NCI-H2107 (cell line): ENCODE measurements at places on chromosomes 12 and 14.

- DNase-seq, result no peak
Measured at GRCh38 chr12:1173781-1174617, 183.0 kb downstream of the ERC1 start.

DNA sequence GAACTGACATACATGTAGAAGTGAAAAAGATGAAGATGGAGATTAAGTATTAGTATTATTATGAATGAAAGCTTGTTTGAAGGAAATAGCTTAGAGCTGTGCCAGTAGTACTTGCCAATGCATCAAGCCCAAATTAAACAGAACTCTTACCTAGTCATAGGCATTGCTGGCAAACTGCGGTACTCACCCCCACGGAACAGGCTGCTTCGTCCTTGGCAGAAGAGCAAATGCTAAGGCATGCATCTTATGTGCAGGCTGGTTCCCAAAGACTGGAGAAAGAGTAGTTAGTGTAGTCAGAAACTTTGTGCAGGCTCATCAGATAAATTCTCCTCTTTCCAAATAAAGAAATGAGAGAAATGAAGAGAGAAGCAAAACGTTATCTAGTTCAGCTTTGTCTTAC is 134.8 kb downstream of the CCDC59 start:
- DNase-seq, result no peak

- DNase-seq, result no peak
Measured at GRCh38 chr12:97386133-97386581, 76.4 kb upstream of the RMST start.

DNA sequence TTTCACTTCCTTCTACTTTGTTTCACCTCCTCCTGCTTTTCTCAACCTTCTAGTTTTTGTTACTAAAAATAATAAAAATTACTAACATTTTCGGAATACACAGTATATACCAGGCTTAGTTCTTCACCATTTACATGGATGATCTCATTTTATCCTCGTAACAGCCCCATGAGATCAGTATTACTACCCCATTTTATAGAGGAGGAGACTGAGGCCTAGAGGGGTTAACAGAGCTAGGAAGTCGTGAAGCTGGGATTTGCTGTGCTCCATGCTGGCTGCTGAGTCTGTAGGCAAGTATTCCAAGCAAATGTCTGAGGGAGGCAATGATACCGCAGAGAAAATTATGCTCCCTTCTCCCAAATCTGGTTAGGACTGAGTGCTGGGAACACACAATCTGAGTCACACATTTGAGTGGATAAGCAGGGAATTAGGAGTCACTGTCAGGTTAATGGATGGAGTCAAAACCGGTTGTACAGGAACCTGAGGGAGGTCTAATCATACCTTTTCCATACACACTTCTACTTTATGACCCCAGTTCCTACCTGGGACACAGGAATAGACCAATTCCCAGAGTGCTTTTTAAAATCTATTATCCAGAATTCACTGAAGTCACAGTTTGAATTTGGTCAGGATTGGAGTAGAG is 51.1 kb downstream of the ZFYVE26 start:
- no peak for DNase-seq

GRCh38 chr14:92579244-92579936 is 65.8 kb downstream of the RIN3 start:
- no peak for DNase-seq

GRCh38 chr12:110972866-110973265 is 52.5 kb upstream of the MYL2 start:
- no peak for DNase-seq

- no peak for DNase-seq
Measured at GRCh38 chr12:89234324-89235114, 117.8 kb downstream of the DUSP6 start.

DNA sequence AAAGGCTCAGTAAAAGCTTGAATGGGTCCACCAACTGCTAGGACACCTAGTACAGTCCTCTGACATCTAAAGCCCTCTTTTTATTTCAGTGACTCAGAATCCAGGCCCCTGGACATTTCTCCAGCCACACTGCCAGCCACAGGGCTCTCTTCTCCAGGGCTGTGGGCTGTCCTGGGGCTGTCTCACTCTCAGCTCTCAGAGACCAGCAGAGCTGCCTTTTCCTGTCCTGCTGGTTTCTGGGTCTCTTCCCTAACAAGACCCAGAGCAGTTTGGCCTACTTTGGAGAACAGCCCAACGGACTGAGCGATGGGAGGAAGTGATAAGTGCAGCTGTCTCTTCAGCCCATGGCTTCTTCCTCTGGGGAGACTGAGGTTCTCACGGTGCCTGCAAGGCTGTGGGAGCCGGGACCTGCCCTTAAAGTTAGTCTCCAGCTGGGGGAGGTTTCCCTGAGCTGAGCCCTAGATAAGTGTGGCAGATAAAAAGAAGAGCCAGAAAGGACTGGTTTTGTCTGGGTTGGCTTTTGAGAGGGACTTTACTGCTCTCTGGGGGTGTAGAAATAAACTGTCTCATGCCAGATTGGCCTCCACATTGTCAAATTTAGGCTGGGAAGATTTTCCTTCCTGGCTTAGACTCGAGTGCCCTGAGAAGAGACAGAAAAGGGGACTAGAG is 979.8 kb downstream of the VRK1 start:
- DNase-seq, result no peak

- no peak for DNase-seq
Measured at GRCh38 chr14:93332397-93332852, 411 bp downstream of the BTBD7 start.

DNA sequence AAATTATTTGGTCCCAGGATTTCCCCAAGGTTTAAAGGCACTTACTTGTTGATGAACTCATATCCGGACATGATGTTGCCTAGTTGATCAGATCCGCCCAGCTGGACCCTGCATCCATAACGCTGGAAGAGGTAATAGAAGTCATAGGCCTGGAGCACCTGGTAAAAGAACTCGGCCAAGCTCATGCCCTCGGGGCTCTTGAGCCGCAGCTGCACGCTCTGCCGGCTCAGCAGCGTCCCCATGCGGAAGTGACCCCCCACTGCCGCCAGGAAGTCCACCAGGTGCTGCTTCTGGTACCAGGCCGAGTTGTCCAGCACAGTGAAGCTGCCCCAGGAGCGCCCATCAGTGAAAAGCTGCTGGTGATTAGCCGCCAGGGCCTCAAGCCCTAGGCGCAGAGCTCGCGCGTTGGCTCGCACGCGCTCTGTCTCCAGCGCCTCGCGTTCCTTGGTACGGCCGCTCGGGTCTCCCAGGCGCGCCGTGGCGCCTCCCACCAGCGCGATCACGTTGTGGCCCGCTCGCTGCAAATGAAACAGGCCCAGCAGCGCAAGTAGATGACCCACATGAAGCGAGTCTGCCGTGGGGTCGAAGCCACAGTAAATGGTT is 545 bp downstream of the YARS2 start:
- no peak for DNase-seq

DNA sequence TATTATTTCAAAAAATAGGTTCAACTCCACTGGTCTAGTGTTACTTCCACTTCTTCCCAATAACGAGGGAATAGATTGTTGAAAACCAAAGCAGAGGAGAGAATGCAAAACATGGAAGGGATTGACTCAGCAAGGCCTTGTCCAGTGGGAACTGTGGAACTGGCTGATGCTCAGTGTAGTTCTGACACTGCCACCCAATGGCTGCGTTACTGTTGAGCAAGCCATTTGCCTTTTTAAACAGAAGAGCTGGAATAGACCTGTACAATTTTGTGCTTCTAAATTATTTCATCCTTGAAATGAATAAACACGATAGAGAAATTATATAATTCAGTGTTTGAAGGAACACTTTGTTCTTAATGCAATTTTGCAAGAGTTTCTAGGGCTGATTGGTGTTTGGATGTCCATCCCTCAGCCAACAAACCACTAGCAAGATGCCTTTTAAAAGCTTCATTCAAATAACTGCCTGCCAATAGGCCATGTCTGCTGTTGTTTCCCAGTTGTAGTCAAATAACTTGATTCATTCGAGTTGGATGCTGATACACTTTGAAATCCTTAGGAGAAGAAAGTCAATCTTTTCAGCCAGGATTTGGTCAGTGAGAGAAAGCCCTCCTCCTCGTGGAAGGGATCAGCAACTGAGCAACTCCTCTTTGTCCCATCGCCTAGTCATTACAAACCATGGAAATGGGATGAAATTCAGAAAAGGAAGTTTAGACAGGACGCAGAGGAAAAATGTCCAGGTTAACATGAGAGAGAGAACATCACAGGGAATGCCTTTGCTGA is 7.3 kb upstream of the MGP start:
- DNase-seq, result no peak

DNA sequence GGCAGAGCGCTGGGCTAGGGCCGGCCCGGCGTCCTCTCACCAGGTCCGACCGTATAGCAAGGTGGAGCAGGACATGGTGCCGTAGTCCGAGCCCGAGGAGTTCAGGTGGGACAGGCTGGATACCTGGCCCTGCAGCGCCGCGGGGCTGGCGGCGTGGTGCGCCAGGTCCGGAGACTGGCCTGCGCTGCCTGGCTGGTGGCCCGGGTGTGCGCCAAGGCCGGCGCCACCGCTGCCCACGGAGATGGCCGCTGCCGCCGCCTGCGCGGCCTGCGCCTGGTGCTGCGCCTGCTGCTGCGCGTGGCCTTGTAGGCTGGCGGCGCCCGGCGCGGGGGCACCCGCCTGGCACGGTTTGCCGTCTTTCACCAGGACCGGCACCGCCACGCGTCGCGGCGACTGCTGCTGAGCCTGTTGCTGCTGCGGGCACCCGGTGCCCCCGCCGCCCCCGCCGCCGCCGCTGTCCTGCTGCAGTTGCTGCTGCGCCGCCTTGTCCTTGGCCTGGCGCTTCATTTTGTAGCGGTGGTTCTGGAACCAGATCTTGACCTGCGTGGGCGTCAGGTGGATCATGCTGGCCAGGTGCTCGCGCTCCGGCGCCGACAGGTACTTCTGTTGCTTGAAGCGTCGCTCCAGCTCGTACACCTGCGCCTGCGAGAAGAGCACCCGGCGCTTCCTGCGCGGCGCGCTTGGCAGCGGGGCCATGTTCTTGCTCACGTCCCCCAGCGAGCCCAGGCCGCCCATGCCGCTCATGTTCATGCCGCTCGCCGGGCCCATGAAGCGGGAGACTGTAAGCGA is 2.6 kb downstream of the NKX2-1 start:
- DNase-seq, result no peak

- DNase-seq, result no peak
Measured at GRCh38 chr12:97595936-97596335, 133.3 kb downstream of the RMST start.

- no peak for DNase-seq
Measured at GRCh38 chr12:120540445-120540844, 6.3 kb downstream of the RNF10 start.

- DNase-seq, result peak; percentile 75
Measured at GRCh38 chr14:50667996-50668825, at the start of gene SAV1. Gene SAV1, minus strand, starts transcription at chr14:50668306. Its CDS starts 339 bp downstream, at chr14:50667967.

DNA sequence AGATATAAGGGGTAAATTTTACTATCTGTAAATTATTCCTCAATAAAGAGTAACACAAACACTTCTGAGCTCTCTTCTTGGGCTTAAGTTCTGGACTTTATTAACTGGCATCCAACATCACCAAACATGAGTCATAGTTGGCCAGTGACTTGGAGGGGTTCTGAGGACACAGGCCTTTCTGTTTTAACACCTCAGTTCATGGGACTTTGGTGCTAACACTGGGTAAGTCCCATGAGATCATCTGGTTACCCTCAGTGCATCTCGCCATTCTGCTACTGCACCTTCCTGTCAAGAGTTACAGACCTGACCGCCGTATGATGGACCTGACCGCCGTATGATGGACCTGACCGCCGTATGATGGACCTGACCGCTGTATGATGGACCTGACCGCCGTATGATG is 9.9 kb downstream of the SLC15A4 start:
- DNase-seq, result no peak

DNA sequence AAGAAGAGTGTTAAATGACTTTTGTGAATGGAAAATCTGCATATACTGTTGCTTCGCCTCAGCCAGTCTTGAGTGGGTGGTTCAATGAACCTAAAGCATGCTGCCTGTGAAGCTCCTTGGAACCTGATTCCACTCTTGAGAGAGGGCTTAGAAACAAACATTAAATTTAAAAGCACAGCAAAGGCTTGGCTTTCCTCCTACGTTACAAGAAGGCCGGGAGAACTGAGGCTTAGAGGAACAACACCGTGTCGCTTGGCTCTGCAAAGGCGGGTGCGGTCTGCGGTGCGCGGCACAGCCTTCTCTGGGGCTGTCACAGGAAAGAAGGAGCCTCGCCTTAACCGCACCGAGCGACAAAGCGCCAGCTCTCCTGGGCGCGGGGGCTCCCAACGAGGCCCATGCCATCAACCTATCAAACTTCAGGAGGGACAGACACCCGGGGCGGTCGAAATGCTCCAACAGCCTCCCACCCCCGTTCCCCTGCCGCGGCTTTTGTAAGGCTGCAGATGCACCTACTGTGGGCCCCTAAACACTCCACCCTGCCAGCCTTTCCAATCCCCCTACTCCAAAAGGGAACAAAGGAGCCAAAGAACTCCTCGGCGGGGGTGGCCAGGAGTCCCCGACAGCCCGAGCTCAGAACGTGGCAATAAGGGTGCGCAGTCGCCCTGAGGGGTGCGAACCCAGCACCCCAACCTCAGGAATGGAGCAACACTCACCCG is 729 bp downstream of the OSBPL8 start:
- peak; percentile 29 for DNase-seq

DNA sequence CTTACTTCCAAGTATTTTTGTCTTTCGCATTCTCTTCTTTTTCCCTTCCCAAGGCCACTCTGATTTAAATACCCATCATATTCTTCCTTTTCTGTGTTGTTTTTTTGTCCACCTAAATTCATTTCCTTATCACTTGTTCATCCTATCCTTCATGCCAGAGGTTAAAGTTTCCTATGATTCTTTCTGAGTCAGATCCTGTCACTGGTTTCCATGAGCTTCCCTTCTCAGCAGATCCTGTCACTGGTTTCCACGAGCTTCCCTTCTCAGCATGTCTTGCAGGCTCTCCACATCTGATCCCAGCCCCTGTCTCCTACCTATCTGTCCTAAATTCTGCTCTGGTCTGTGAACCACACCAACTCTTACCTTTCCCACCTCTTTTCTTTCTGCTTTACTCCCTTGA is 311.8 kb upstream of the RGS6 start:
- DNase-seq, result no peak

DNA sequence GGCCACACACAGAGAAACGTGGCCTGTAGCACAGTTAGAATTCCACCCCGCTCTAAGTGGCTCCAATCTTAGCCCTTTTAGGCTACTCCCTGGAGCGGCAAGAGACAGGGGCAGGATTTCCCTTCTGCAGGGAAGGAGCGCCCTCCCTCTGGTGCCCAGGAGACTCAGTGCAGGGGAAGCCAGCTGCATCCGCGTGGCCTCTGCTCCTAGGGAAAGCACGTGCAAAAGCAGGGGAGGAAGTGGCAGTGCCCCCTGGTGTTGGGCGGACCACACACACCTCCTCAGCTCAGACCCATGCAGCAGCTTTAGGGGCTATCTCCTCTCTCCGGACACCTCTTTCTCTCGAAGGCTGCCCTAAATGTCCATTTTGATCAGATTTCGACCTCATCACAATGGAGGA is 50.0 kb downstream of the SPRING1 start:
- no peak for DNase-seq

- DNase-seq, result no peak
Measured at GRCh38 chr12:117774941-117775775, 193.6 kb downstream of the KSR2 start.

DNA sequence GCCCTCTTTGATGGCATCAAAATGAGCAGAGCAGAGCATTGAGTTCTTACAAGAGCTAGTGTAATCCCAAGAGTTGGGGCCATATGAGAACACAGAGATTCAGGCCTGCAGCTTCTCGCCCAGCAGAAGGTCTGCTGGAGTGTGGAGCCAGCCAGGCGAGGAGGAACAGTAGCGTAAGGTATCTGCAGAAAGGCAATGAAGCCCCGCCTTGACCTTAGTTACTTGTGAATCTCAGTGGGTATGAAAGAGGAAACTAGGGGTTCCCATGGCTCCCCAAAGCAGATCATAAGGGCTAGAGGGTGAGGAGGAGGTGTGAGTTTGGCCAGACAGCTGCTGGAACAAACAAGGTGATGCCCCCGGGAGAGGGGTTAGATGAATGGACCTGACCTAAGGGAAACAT is 49.4 kb downstream of the SLC8A3 start:
- no peak for DNase-seq
